Activated CD8-positive, alpha-beta memory T cell treated with anti-CD3 and anti-CD28 coated beads for 24 hours (primary cell): ENCODE measurements at places on chromosomes 11 and 22.
A peak's percentile ranks its signal among the peaks of the same experiment; 100 is the strongest.

- no peak for DNase-seq
Measured at GRCh38 chr11:63901660-63902059, 15.3 kb downstream of the RCOR2 start.

DNA sequence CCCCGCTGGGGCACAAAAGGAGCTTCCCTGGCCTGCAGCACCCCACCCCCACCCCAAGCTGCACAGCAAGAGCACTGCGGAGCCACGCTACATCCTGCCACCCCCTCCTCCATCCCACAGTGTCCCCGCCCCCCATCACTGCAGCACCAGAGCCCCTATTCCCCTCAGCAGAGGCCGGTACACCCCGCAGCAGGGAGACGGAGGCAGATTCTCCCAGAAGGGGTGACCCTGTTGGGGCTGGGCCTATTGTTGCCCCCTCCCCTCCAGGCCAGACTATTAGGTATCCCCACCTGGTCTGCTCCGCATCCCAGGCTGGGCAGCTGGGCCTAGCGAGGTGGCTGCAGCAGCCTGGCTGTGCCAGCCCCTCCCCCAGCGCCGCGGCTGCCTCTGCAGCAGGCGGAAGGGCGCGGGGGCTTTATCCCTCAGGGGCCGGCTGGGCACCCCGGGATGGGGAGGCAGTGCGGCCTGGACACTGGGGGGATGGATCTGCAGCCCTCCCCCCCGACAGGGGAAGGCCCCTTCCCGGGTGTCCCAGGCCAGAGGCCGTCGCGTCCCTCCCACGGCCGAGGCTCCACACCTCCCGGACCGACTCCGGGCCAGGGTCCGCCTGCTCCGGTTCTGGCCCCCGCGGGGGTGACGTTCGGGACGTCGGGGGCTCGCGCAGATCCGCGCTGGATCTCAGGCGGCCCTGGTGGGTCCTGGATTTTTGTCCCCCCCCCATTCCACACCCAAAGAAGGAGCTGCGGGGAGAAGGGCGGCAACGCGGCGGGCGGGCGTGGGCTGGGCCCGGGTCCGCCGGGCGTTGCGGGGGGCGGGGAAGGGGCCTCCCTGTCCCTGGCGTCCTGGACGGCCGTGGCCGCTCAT lies 943 bp downstream of the DUSP8 start:
- DNase-seq: no peak

GRCh38 chr11:29129844-29130243 lies 887.0 kb downstream of the KCNA4 start:
- no peak for DNase-seq

GRCh38 chr11:93614173-93614722 lies 47.2 kb upstream of the CEP295 start:
- no peak for DNase-seq

- DNase-seq: peak; percentile 78
Measured at GRCh38 chr22:24247564-24248344, 2.9 kb upstream of the GGT5 start.

- no peak for DNase-seq
Measured at GRCh38 chr11:122690801-122691548, 35.5 kb downstream of the UBASH3B start.

DNA sequence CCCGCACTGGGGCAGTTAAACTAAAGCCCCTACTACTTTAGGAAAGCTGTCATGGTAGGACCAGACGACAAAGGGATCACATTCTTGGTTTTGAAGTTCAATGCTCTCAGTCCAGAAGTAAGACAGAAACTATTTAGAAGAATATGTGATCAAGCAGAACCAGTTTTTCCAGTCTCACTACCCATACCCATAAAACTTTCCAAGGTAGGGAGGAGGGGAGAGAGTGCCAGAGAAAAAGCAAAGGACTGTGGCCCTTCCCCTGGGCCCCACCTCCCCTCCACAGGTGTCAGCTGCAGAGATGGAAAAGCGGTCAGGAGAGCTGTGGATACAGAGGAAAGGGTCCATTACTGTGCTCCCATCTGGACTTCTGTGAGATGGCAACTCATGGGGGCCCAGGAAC lies 587.1 kb downstream of the SOX6 start:
- no peak for DNase-seq

DNA sequence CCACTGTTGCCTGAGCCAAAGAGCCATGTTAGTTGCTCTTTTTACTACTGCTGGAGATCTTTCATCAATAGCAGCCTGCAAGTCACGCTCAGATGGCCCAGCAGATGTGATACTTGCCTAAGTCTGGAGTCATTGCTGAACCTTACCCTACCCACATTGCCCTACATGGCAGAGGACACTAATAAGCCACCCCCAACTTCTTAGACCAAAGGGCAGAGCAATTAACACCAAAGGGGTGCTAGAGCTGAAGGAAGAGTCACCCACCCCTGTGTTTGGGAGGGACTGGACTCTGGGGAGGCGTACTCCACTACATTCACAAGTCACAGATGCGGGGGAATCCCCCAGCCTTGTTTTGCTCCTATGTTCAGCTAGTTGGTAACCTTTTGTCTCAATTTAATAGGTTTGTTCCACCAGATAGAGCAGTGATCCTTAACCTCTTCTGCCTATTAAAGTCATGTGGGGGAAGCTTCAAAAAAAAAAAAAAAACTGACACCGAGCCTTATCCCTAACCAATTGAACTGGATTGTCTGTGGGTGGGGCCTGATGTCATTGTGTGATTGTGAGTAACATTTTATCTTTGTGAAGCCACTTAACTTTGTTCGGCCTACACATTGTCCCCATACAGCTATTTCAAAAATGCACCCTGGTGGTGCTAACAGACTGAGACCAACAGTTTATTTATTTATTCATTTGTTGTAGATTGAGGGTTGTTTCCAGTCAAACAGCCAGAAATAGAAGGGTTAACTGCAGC lies 13.1 kb downstream of the ADM start:
- DNase-seq: no peak

GRCh38 chr11:110522471-110522870 lies 92.7 kb downstream of the FDX1 start:
- DNase-seq: no peak
